Stimulated activated CD4-positive, alpha-beta T cell treated with anti-CD3 and anti-CD28 coated beads, Interleukin-4, amount 100 ng/mL, for 4 hours (primary cell): ENCODE measurements at places on chromosomes 11 and 22.

GRCh38 chr11:116473206-116473769 is 299.5 kb downstream of the BUD13 start:
- no peak for DNase-seq

- no peak for DNase-seq
These were observed 65.1 kb downstream of the SCUBE1 start for GRCh38 chr22:43277987-43278601.

- no peak for DNase-seq
These were observed 105.2 kb upstream of the SEZ6L start for GRCh38 chr22:26064048-26064447.

- DNase-seq = no peak
These were observed 85.5 kb upstream of the B3GAT1 start for GRCh38 chr11:134497586-134497985.

DNA sequence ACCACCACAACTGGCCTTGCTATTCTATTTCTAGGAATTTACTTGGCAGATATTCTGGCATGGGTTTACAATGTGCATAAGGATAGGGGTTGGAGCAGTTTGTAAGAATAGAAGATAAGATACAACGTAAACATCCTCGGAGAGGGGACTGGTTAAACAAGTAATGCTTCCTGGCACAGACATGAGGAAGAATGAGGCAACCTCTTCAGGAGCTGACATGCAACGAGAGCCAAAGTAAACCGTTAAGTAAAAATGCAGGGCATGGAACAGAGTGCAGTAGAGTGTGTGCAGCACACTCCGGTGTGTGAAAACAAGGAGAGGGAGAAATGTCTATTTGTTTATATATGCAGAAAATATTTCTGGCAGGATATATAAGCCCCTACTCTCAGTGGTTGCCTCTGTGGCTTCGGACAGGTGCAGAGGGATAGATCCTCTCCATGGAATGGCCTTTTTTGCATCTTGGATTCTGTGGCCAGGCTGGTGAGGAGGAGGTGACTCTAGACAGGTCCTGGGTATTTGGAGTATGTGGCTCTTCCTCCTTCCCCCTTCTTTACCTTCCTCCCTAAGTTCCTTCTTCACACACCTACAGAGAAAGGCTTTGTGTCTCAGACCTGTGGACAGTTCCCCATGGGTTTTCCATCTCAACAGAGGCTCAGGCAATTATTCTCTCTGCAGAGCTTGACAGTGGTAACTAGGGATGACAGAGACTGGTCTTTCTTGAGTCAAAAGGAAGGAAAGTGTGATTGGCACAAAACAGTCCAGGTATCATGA is 2.5 kb downstream of the RAB36 start:
- no peak for DNase-seq

- DNase-seq = peak; percentile 85
These were observed at the start of gene SMTN for GRCh38 chr22:31080848-31081649. TSS of gene SMTN (plus strand) at chr22:31081318. CDS start at chr22:31083259, 1,941 bp downstream.

DNA sequence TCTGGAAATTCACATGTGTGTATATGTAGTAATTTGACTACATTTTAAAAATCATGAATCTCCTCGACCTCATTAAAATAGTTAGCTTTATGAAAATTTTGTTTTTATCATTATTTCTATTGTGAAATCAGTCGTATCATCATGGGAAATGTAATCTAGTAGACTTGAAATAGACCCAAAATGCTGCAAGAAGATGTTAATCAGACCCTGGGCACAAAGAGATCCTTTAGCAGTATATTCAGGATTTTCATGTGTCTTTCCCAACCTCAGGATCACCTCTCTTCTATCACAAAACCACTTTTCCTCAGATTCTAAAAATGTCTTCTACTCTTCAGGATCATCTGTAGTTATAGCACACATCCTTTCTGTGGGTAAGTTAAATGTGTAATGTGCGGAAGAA is 74.9 kb upstream of the ADSL start:
- no peak for DNase-seq

GRCh38 chr11:1059759-1060158 is 14.9 kb upstream of the MUC2 start:
- DNase-seq = no peak

DNA sequence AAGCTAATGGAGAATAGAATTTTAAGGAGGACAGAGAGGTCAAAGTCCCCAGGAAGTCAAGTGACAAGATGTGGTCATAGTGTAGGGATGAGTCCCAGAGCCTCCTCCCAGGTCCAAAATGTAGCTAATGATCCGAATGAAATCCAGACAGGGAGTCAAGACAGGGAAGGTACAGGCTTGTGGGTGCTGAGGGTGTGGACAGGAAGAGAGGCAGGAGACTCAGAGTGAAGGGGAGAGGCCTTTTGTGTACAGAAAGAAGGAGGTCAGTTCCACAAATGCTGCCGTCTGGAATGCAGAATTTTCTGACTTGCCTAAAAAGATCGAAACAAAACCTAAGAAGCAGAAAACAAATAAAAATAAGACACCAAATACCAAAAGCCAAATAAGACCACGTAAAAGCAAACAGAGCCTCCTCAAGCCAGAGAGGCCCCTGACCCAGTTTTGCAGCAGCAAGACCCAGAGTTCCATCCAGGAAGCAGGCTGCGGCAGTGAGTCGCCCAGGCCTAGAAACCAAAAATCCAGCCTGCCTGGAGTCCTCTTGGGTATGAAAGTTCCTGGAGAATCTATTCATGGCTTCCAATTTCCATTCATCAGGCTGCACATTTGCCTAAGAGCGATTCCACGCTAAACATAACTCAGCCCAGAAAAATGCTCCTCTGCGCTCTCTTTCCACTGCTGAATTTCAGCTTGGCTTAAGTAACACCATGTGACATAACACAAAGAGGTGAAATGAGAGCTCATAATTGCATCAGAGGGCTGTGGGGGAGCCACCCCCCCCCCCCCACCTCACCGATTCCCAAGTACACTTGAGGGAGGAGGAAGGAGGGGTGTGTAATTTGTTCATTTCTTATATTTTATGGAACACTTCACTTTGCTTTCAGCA is 71.2 kb downstream of the KIRREL3 start:
- no peak for DNase-seq

DNA sequence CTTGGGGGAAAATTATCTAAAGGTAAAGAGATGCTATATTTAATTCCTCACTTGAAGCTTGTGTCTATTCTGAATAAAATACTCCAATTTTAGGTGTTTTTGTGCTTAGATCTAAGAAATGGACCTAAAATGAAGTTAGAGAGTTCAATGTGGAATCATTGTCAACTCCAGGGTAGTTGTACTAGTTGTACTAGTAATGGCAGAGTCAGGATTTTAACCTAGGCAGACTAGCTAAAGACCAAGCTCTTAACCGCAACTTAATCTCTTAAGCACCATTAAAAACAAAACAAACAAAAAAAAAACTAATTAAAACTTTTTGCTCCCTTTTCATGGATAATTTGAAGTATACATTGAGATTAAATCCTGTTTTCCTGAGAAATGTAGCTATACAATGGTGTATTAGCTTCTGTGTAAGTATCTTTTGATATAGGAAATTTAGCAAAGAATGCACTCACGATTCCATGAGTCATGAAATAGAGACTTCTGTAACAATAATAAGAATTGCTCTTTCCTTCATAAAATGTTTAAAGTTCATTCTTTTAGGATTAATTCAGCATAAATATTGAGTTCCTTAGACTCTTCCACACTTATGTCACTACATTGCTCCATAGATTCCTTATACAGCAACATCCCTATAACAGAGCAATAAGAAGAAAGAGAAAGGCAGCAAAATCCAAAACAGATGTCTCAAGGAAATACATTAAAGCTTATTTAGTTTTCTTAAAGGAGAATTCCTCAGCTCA is 26.5 kb upstream of the SOX6 start:
- no peak for DNase-seq

- DNase-seq = no peak
These were observed 729.8 kb upstream of the ANO3 start for GRCh38 chr11:25602149-25602548.

GRCh38 chr22:24155627-24156140 is 25.6 kb upstream of the SUSD2 start:
- DNase-seq = peak; percentile 55

DNA sequence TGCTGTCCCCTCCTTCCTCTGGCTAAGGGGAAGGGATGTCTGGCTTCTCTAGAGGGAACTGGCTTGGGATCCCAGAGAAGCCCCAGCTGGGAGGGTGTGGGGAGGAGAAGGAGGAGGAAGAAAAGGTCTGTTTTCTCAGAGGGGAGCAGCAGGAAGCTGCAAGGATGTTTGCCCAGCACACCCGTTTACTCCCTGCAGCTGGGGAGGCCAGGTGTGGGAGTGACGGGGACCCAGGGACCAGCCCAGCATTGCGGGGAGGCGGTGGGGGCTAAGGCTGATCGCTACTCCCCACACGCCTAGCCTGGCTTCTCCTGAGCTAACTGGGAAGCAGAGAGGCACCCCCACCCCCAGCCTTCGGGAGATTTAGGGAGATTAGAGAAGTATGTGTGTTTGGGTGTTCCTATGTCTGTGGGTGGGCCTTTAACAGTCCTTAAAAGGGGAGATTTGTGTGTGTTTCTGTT is 3.9 kb downstream of the CREB3L1 start:
- DNase-seq = no peak

GRCh38 chr11:119460582-119460981 is 37.6 kb upstream of the THY1 start:
- no peak for DNase-seq

GRCh38 chr22:42959576-42960509 is 55.1 kb downstream of the PACSIN2 start:
- no peak for DNase-seq

GRCh38 chr11:65884716-65885092 is 3.6 kb downstream of the FIBP start:
- DNase-seq = peak; percentile 79

GRCh38 chr22:50734986-50735738 is 2.8 kb upstream of the ACR start:
- no peak for DNase-seq

DNA sequence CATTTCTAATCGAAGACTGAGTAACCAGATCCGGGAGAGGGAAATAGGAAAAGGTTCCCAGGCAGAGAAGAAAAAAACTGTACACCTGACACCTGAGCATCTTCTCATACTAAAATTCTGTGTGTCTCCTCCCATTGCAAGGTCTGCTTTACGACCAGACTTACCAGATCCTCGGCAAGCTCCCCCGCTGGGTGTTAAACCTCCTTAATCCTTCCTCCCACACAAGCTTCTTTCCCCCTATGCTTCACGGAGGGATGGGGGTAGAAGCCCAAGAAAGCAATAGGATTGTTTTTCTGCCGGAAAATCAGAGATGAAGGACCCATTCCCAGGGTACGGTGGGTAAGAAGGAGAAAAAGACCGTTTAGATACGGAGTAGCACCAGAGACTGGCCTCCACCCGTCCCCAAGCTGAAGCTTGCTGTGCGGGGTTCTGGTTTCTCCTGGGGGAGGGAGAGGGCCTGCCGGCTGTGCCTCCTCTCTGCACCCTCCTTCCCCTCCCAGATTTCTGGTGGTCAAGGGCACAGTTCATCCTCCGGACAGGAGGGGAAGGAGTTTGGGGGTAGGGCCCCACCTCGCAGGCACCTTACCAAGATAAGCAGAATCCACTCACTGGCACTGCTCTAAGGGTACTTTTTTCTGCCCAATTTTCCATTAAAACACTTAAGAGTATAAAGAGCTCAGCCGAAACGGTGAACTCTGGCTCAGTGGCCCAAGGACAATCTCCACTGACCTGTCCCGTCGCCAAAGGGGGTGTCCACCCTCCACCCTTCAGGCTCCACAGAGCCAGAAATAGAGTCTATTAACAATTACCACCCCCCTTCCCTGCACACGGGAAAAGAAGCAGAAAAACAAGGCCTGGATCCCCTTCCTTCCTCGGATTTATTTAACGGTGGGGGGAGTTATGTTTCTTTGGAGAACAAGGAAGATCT is 1.2 kb downstream of the TOB2 start:
- DNase-seq = no peak

DNA sequence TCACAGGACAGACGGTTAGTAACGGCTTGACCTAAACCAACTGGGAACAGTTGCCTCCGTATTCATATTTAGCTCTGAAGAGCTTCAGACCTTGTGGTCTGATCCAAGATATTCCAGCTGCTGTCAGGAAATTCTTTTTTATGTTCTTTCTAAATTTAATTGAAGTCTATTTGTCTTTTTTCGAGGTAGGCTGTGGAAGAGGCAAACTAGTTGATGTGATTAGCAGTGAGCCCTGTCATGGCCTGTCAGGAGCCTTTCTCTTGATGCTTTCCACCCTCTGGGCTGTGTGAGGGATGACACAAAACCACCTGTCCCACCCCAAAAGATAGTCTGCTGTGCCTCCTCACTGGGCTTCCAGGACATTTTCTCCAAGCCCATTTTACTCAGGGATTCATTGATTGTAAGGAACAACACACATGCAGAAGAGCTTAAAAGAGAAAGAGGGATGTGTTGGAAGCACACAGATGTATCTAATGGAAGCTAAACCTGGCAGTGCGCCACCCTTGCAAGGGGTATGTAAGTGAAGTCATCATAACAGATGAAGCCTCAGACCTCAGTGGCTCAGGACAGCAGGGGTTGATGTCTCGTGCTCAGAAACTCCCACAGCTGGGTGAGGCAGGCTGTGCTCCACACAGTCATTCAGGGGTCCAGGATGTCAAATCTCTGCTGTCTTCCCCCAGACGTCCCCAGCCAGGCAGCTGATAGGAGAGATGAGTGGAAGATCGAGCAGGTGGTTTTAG is 170.0 kb downstream of the NCAM1 start:
- no peak for DNase-seq

DNA sequence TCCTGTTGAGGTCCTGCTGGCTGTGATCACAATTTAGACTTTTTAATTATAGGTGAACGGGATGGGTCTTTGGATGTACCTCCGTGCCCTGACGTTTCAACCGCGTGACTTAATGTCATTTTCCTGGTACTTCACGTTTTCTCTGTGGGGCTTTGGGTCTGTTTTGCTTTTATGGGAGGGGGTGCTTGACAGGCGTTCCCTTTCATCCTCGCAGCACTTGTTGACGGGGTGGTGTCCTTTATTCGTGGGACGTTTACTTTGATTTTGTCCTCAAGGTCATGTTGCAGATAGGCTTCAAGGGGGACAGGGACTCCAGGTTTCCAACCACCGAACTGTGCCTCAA is 994 bp downstream of the PPP6R3 start:
- DNase-seq = no peak

DNA sequence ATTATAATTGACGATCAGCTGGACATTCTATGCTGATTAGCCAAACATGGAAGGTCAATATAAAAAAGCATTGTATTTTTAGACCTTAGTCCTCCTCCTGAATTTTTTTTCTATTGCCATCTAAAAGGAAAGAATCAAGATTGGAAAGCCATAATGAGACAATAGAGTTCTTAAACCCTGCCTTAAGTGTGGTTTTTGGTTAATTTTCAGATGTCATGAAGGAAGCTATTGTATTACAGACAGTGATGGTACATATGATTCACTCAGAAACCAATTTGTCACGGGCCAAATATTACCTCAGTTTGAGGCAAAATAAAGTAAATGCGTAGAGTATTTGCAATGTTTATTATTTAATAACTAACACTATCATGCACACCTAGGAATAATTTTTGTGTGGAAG is 1164.0 kb upstream of the RAG2 start:
- DNase-seq = no peak

- DNase-seq = peak; percentile 35
These were observed 1.6 kb downstream of the NR1H3 start for GRCh38 chr11:47259232-47259977.
